ENCODE measurements at places on chromosomes 4 and X.

- DNase-seq, result no peak
These were observed 48.0 kb downstream of the RASL11B start for GRCh38 chr4:52910115-52910514.

DNA sequence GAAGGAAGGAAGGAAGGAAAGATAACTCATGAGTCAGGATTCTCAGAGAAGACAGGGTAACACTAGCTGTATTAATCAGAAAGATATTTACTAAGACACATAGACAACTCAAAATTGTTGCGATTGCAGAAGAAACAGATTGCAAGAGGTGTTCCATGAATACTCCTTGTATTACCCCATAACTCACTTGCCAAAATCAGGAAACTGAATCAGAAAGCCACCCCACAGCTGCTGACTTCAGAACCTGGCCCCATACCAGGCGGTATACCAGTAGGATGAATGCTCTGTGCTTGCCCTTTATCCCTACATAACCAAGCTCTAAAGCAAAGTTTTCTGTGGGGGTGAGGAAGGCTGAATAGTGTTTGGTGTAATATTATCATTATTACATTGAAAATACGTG, 468.5 kb downstream of the IQCM start:
- no peak for DNase-seq

- DNase-seq, result no peak
These were observed 94.3 kb upstream of the ATXN3L start for GRCh38 chrX:13414006-13414647.

DNA sequence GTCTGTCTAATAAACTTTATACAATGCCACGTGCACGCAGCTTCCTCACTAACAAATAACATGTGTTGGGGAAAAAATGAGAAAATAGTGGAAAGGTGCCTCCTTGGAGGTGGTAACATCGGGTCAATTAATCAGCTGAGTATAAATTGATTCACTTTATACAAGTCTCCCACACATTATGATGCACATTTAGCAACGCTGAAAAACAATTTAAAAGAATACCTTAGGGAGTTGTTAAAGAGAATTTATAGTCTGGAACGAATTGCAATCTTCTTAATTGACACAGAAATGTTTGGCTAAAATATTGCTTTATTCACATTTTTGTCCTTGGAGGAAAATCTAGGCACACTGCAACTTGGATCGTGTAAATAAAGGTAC, 84.2 kb downstream of the HPRT1 start:
- DNase-seq, result no peak

- DNase-seq, result no peak
These were observed 2.0 kb downstream of the ARSJ start for GRCh38 chr4:113977526-113977855.

DNA sequence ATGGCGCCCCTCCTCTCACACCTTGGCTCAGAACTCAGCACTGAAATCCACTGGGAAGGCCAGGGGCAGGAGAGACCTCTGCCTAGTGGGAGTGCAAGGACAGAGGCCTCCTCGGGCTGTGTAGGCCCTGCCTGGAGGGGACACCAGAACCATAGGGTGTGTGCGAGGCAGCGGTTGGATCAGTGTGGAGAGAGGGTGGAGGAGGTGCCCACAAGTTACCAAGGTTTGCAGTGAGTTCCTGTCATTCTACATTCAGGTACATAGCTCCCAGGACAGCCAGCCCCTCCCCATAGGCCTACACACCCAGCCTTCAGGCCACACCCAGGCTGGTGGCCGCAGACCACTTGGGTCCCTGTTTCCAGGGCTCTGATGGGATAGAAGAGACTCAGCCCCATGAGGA, 19.2 kb upstream of the SPON2 start:
- no peak for DNase-seq

GRCh38 chr4:7487502-7487901, 52.8 kb upstream of the PSAPL1 start:
- DNase-seq, result no peak

DNA sequence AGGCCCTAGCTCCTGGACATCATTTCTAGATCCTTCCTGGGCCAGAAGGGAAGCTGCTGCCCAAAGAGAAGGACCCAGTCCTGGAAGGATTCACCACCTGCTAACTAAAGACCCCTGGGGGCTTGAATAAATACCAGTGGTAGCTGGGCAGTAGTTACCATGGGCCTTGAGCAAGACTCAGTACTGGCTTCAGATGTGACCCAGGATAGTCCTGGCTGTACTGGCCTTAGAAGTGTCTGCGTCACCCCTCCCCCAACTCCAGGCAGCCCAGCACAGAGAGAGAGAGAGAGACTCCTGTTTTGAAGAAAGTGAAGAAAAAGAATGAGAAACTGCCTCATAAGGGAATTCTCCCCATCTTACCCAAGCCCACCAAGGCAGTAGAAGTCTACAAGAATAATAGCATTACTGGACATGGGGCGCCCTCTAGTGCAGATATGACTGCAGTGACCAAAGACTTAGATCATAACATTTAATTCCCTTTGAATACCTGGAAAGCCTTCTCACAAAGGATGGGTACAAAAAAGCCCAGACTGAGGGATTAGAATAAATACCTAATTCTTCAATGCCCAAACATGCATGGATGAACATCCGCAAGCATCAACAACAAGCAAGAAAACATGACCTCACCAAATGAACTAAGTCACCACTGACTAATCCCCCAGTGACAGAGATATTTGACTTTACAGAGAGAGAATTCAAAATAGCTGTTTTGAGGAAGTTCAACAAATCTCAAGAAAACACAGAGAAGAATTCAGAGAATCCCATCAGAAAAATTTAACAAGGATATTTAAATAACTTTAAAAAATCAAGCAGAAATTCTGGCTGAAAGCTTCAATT, 171.8 kb downstream of the HNRNPD start:
- DNase-seq, result no peak

DNA sequence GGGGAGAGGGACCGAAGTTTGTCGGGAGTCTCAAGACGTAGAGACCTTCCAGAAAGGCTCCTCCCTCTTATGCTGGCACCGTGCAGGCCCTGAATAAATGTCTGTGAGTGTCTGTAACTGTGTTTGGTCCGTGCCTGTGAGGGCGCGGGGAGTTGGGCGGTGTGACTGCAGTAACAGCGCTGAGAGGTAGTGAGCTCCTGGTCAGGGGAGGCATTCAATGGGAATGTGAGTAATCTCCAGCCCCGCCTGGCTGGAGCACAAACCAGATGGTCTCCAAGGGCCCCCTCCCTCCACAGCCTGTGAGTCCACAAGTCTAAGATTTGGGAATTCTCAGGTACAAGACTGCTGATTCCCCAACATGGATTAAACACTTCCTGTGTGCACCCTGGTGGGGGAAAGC, 100.0 kb downstream of the HMX1 start:
- DNase-seq, result no peak

DNA sequence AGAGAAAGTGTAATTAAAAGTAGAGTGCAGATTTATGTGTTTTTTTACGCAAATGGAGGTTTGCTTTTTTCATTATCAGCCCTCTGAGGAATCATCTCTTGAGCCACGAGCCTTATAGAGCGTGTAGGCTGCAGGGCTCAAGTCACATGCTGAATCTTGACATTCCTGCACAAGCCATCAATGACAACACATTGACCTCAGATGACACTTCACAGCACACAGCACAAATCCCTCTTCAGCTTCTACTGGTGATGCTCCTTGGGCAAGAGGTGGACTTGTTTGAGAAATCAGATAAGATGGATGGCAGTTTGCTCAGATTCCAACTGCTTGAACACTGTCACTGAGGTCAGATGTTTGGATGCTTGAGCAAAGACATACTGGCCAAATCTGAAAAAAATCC, 250.6 kb downstream of the SNCA start:
- DNase-seq, result no peak

- DNase-seq, result no peak
These were observed 128.5 kb upstream of the CYSLTR1 start for GRCh38 chrX:78455901-78456300.

DNA sequence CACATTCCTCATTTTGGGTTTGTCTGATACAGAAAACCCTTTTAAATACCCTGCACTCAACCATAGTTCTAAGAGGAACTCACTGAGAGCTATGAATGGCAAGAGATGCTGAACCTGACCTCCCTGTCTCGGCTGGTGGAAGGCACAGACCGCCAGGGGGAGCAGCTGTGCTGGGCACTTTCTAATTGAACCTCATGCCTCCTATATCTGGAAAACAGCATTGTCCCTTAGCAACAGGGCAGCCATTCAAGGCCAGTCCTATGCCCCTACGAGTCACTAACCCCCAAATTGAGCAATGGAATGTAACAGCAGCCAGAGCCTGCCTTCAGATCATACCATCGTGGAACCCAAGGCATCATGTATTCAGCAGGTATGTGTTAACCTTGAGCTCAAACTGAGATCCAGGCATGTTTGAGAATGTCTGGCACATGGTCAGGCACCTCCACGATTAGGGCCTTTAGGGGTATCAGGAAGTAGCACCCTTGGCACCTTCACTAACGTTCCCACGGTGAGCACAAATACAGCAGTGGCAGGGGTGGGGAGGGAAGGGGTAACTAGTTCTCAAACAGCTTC, 5.1 kb downstream of the USP27X start:
- peak; percentile 34 for DNase-seq

DNA sequence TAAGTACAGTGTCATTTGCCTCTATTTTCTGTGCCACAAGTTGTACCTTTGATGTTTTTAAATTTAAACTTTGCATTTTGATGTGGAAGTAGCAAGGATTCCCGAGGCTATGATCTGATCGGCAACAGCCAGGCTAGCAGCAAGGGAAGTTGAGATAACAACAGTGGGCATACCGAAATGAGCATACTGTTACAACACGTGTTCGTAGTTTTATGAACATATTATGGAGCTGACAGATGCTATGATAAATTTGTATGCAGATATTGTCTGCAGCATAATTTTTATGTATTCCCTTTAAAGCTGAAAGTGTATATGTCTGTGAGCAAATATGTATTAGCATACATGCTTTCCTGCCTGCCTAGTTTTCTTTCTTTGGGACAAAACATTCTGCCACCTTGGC, 306.1 kb downstream of the PCDH7 start:
- no peak for DNase-seq

DNA sequence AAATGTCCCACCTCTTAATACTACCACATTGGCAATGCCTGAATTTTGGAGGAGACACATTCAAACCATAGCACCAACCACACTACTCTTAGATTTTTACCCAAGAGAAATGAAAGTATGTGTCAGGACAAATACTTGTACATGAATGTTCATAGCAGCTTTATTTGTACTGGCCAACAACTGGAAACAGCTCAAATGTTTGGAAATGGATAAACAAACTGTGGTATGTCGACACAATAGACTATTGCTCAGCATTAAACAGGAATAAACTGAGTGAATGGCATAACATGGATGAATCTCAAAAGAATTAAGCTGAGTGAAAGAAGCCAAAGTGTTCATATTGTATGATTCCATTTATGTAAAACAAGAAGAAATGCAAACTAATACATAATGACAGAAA, 18.5 kb upstream of the EDA start:
- DNase-seq, result no peak

GRCh38 chr4:119748853-119749252, 120.2 kb upstream of the PDE5A start:
- DNase-seq, result no peak

GRCh38 chrX:129940721-129941120, 34.8 kb downstream of the UTP14A start:
- DNase-seq, result no peak

DNA sequence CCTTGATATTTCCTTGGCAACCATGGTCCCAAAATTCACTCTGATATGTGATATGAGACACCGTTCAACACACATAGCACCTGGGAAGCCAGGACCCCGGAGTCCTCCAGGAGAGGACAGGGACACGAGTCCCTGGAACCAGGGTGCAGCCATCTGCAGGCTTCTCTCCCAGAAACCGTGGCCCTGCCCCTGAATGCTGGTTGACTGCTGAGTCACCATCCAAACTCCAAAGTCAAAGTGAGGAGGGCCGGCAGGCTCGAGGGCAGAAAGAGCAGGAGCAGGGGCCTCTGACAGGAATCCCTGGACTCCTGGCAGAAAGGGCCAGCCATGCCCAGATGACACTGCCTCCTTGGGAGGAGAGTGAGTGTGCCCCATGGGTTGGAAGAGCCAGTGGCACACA, 6.9 kb upstream of the PNMA6A start:
- DNase-seq, result no peak

DNA sequence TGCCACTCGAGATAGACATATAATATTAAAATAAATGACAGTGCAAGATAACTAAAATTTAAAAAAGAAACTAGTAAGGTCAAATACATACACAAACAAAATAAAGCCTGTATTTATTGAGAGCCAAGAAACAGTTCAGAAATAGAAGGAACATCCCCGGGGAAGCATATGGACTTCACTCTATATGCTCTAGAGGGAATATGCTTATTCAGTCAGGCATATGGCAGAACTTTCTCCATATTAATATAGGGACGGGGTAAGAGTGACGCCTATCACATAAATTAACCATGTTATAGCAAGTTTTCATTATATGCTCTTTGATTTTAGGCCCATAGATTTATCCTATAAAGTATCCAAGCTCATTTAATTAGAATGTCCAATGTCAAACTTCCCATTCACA, 56.7 kb upstream of the EFHC2 start:
- DNase-seq, result no peak

DNA sequence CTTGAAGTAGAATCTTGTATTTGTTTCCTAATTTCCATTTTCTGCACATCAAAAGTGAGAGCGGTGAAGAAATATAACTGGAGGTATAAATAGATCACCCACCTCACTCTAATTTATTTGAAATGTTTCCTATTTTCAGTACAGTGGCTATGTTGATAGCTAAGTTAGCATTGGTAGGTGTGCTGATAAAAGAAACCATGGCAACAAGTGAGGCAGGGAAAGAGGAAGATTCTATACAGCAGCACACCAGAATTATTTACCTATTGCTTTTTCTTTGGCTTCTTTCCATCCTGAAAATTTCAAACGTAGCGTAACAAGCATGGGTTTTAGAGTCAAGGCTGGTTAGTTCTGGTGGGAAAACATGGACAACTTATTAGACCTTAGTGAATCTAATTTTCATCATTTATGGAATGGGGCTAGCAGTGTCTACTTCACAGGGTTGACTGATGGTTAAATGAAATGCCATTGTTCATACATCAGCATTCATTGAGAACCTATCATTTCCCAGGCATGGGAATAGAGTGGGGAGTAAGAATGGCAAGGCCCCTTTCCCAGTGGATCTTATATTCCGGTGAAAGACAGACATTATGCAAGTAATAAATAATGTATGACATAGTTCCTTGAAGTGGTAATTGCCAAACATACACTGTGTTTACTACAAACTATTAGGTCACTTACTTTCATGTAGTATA, 30.6 kb upstream of the CTSO start:
- no peak for DNase-seq
